IPS DF 6.9 (cell line): ENCODE measurements at places on chromosomes 7 and 10.

DNA sequence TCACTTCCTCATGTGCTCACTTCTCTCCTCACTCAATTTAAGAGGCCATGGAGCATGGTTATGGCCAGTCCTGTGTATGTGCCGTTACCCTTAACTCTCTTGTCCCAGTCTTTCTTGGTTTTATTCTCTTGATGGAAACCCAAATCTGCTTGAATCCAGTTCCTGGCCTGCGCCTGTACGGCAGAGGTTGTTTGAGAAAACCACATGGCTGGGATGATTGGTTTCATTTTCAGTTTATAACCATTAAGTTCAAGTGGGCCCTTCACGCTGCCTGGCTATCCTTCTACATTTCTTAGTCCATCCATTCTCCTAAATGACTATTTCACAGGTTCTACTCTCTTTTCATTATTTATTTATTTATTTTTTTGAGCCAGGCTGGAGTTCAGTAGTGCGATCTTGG is 1.6 kb upstream of the ZNF239 start:
- DNase-seq = no peak

GRCh38 chr10:122774231-122774630 is 71.4 kb downstream of the CUZD1 start:
- no peak for DNase-seq

DNA sequence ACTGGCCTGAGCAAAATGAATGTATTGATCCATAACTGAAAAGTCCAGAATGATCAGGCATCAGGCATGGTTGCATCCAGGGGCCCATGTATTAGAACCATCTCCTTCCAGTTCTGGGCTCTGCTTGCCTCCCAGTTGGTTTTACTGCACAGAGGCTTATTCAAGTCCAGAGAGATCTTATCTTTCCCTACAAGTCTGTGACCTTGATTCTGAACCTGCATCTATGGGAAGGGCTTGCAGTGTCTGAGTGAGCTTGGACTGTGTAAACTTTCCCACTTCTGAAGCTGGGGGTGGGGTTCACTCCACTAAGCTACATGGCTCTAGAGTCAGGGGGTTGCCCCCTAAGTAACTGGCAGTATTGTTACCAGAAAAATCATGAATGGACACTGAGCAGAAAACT is 136.2 kb downstream of the TCF7L2 start:
- DNase-seq = no peak

GRCh38 chr7:107453388-107453787 is 16.5 kb upstream of the GPR22 start:
- DNase-seq = no peak

DNA sequence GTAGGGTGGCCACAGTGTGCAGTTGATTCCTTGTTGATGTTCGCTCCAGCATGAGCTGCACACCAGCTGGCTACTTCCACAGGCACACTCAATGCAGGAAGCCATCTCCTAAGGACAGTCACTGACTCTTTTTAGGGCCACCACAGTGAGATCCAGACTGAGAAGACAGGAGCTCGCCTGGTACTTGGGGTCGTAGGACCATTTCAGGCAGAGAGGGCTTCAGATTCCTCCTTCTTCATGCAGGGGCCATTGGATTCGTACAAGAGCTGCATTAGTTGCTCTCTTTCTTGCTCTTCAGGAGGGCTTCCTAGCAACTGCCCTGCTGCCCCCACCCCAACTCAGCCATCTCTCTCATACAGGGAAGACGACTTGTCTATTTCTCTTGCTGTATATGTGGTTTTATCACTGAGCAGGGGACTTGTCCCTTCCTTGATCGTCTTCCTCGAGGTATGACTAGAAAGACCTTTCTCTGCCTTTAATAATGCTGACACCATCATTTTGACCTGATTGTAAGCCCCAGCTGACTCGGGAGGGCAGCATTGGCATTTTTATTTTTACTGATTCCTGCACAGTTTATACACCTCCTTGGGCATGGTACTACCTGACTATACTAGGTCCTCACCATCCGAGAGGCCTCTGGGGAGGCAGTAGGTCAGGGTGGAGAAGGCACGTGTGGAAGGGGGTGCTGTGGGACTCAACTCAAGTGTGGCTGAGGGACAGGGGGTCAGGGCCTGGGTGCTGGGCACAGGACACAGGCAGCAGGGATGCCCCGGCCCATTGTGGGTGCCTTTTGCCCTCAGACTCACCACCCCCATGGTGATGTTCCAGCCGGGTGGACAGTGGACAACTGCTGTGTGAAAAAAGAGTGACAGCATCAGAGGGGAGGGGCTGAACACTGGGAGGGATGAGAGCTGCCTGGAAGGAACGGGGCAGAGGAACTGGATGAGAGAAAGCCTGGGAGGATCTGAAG is 136.7 kb upstream of the ZNF746 start:
- no peak for DNase-seq

- DNase-seq = no peak
Measured at GRCh38 chr7:22584179-22584578, 84.2 kb upstream of the STEAP1B start.

DNA sequence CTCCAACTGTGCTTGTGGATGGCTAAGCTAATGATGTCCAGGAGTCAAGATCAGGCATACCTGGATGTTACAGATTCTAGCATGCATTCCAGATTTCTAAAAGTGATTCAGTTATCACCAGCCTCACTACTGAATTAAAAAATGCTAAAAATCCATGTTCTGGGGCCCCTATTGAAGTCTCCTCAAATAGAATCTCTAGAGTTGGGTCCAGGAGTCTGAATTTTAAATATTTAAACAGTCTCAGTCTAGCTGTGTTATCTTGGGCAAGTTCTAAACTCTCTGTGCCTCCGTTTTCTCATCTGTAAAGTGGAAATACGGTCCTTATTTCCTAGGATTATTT is 5.0 kb downstream of the ARID5B start:
- no peak for DNase-seq

DNA sequence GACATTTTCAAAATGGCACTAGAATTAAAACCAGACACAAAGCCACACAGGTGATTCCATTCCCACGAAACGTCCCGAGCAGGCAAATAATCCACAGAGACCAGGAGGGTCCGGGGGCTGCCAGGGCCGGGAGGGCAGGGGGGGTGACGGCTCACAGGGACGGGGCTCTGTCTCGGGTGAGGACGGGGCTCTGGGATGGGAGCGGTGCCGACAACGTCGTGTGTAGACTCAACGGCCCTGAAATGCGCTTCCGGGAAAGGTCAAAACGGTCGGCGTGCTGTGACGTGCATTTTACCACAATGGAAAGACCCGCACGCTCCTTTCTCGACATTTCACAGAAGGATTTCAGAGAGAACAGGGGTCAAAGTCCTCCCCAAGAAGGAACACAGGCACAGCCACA is 63.3 kb upstream of the PDGFA start:
- no peak for DNase-seq

- DNase-seq = no peak
Measured at GRCh38 chr7:66952343-66953043, 31.5 kb downstream of the TMEM248 start.

- DNase-seq = no peak
Measured at GRCh38 chr7:83751217-83751616, 102.3 kb upstream of the SEMA3E start.

DNA sequence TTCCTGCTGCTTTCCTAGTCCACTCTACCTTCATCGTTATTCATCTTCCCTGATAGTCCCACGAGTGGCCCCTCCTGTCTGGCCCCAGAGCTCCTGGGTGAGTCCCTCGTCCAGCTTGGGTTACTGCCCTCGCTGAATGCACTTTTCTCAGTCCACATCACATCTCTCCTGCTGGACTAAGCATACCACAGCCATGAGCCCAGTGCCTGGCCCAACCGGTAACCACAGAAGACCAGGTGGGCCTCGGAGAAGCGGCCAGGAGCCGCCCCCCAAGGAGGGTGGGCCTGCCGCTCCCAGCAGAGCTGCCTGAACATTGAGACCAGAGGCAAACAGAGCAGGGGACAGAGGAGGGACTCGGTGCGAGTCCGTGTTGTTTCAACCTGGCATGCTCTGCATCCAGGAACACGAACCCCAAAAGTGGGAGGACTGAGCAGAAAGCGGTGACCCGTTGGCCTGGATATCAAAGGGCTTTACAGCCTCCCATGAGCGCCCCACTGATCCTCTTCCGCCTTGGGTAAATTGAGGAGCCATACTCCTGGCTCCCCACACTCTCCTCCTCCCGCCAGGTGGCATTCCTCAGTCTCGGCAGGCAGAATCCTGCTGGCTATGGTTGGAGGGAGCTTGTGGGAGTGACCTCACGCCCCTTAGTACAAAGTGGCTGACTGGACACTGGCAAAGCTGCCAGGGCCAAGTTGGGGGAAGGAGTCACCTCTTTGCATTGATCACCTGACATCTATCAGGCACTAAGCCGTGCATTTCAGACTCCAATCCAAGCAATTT is 13.3 kb downstream of the TMEM72 start:
- no peak for DNase-seq

DNA sequence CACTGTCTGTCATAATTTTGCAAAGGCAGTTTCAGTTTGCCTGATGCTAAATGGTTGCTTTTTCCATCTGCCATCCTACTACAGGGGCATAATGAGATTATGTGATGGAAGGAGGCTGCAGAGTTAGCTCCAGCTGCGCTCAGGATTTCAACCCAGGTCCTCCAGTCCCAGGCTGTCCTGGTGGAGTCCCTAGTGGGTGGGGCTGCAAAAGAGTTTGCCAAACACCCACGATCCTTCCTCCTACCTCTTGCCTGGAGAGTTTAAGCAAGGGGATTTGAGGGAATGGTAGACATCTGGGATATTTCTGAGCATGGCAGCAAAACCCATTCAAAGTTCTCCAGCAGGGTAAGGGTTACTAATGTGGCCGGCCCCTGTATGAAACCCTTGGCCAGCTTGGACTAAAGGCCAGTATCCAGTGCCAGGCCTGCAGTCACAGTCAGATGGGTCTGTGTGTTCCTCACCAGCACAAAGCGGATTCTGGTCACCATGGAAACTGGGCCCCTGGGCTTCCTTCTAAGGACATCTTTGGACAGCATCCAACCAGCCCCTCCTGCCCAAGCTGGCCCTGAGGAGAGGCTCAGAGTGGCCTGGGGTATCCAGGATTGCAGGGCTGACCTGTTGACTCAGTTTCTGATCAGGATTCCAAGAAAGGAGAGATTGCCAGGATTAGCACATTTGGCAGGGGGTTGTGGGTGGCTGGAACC is 42.7 kb upstream of the CHST3 start:
- DNase-seq = no peak

GRCh38 chr7:114656466-114656865 is 241.9 kb downstream of the FOXP2 start:
- DNase-seq = no peak

GRCh38 chr7:54831644-54832095 is 72.7 kb upstream of the SEC61G start:
- no peak for DNase-seq

DNA sequence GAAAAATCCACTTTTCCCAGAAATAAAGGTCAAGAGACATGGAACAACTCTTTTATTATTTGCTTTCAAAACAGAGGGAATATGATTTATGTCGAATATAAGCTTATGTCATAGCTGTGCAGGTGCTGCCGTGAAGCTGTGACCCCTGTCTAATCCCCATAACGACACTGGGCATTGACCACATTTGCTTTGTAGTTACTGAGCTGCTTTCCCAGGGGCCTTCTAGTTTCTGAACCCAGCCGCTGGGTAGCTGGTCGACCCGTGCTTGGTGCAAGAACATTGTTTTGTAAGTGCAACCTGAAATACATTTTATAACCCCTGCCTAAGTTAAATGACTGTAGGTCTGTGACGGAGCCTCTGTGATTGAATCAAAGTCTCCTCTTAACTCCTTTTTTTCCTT is 144.9 kb upstream of the HDAC9 start:
- no peak for DNase-seq

DNA sequence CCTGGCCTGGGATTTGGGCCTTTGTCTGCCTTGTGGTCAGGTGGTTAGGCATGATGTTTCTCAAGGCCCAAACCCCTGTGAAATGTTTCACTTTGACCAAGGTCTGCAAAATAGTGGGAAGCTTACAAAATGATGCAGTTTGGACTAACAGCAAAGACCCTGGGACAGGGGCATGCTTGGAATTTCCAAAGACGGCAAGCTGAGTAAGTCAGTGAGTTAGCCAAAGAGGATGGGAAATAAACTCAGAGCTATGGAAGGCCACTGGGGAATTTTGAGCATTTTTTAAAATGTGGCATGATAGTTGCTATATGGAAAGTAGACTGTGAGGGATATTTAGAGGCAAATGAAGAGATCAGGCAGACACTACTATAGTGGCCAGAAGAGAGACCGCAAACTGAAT is 31.6 kb upstream of the PPP1R3C start:
- DNase-seq = no peak

DNA sequence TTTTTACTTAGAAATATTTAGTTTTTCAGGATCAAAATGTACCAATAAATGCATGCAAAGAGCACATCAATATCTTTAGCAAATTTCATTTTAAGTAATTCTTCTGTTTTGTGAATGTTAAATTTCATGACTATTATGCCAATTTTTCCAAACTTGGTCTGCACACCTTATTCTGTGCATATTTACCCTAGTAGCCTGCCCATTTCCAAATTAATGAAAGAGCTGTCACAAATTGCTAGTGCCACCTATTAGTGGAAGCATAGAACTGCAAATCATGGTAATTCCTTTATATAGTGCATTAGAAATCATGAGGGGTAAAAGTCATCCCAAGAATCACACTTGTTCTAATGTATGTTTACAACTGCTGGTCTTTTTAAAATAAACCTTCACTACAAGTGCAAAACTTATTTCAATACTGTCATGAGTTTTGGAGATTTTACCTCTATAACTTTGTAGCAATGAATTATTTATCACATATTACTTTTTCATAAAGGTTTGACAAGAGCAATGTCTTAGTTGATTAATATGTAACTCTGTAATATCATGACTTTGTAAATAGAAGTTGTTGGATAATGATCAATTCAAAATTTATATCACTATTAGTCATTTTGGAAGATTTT is 5.7 kb downstream of the SEMA3A start:
- DNase-seq = no peak

DNA sequence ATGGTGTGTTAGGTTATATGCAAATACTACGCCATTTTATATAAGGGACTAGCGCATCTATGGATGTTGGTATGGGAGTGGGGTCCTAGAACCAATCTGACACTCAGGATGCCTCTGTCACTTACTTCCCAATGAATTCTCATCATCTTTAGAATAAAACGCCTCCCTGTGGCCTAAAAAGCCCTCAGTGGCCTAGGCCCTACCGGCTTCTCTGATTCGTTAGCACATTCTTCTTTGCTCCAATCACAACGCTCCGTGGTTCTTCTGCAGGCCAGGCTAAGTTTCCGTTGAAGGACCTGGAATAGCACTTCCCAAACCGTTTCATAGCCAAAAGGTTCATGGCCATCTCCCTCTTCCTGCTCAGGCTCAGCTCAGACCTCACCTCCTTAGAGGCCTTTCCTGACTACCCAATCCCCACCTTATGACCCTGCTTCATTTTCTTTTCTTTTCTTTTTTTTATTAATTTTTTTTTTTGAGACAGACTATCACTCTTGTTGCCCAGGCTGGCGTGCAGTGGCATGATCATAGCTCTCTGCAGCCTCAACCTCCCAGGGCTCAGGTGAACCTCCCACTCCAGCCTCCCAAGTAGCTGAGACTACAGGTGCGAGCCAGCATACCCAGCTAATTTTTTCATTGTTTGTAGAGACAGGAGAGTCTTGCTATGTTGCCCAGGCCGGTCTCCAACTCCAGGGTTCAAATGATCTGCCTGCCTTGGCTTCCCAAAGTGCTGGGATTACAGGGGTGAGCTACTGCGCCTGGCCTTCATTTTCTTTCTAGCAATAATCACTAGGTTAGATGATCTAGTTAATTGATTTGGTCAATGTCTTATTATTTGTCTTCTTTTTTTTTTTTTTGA is 24.5 kb upstream of the YWHAG start:
- DNase-seq = no peak

- no peak for DNase-seq
Measured at GRCh38 chr7:22231806-22232205, 125.1 kb downstream of the RAPGEF5 start.

GRCh38 chr7:158549616-158550393 is 37.8 kb downstream of the PTPRN2 start:
- DNase-seq = no peak

- no peak for DNase-seq
Measured at GRCh38 chr7:158252081-158252836, 335.4 kb downstream of the PTPRN2 start.
